ENCODE measurements at places on chromosomes 5 and 9.

- DNase-seq: no peak
Observed at GRCh38 chr5:168014433-168015123, 276.9 kb upstream of the WWC1 start.

DNA sequence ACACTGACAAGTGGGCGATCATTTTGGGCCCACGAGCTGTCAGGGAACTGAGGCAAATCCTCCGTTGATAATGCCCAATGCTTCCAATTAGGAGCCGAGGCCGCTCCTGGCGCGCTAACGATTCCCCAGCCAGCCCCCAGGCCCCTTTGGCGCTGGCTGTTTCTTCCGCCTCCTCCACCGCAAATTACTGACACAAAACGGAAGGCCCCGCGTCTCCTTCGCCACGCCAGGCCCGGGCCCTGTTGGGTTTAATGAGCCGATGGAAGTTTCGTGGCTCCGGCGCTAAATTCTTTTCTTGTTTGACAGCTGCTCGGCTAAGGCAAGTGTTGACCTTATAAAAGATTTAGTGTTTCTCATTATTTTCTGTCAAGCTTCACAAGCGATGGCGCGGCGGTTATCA is 25.7 kb upstream of the BARHL1 start:
- no peak for DNase-seq

DNA sequence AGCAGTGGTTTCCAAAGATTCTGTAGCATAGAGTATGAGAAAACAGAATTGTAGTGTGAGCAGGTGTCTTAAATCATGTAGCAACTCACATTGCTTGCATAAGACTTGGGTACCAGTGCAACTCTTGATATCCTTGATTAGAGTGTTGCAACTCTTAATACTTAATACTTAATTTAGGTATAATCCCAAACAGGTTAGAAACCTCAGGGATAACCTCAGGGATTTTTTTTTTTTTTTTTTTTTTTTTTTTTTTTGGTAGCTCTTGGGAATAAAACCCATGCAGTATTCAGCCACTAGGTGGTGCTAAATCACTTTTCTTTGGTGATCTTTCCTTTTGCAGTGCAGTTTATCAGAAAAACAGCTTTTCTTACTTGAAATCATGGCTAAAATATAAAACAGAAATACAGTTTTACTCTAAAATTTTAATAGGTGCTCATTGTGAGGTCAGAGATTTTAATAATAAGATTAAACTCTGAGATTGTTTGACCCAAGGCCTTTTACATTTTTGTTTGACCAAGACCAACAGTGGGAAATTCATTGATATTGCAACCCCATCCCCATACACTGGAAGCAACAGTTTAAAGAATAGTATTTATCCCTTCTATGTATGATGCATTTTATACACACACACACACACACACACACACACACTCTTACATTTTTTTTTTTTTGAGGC is 55.3 kb downstream of the ERAP1 start:
- DNase-seq: no peak

- DNase-seq: no peak
Observed at GRCh38 chr9:128917151-128917849, 3.5 kb upstream of the PHYHD1 start.

DNA sequence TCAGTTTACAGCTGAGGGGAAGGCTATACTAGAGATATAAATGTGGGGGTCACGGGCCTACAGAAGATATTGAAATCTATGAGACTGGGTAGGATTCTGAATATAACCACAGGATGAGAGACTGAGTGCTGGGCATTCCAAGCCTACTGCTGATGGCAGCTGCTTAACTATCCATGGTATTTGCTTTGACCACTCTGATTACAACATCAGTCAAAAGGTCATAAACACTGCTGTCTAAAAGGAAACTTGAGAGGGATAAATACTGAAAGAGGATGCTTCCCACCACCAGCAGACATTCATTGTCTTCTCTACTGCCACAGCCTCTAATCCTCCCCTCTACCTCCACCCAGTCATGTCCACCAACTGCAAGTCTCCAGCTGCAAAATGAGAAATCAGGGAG is 3.8 kb downstream of the ZNF622 start:
- DNase-seq: no peak

DNA sequence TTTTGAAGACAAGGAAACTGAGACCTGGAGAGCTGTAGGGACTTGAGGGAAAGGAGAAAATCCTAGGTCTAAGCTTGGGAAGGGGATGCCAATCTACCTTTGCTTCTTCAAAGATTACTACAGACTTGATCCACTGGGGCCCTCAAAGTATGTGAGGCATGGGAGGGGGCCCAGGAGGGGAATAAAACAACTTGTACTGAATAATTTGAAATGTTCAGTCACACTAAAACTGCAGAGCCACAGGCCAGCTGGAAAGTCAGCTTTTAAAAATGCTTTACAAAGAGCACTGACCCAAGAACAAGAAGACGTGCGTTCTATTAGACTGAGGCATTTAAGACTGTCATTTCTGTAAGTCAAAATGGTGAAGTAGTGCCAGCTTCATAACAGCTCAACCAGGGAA is 13.6 kb downstream of the IL33 start:
- DNase-seq: no peak

- no peak for DNase-seq
Observed at GRCh38 chr5:178080618-178081410, 32.5 kb upstream of the N4BP3 start.

GRCh38 chr5:177557041-177557647 is 2.8 kb upstream of the FAM193B start:
- peak; percentile 9 for DNase-seq

- DNase-seq: no peak
Observed at GRCh38 chr9:6229619-6230018, 14.0 kb downstream of the IL33 start.

- no peak for DNase-seq
Observed at GRCh38 chr9:124347968-124348358, 67.3 kb downstream of the PSMB7 start.

DNA sequence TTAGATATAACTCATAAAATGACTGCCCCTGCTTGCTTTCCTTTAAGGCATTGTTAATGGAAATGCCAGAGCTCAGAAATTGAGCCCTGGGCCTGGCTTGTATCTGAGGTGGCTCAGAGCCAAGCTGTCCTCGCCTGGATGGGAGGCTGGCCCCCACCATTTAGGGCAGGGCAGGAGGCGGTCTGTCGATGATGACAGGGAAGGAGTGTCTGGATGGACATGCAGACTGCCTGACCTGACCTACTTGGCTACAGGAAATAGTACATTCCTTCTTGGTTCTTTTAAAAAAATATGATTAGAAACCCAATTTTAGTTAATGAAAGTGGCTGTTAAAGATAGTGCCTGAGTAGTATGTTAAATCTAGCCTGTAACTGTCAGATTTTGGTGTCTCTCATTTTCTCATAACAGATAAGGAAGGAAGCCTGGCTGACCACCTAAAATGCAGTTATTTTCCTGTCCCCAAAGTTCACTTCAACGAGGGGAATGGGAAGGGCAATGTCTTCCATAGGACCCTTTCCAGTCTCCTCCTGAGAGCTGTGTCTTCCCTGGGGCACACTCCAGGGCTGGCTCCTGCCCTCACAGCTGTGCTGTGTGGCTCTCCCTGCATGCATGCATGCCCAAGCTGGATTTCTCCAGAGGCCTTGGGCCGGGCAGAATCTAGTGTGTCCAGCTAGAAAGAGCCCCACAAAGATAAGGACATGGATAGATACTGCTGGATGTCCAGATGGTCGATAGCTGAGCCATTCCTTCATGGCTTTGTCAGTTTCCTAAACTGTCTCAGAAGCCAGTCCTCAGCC is 42.3 kb downstream of the MACROH2A1 start:
- DNase-seq: no peak

DNA sequence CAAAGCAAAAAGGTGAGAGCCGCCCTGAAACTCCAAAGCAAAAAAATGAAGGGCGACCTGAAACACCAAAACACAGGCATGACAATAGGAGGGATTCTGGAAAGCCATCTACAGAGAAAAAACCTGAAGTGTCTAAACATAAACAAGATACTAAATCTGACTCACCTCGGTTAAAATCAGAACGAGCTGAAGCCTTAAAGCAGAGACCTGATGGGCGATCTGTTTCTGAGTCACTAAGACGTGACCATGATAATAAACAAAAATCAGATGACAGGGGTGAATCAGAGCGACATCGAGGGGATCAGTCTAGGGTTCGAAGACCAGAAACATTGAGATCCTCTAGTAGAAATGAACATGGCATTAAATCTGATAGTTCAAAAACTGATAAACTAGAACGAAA is 108.8 kb downstream of the NIPBL start:
- no peak for DNase-seq

Data from effector memory CD4-positive, alpha-beta T cell (primary cell).